ENCODE measurements at places on chromosomes 16 and 17.

- no peak for DNase-seq
Observed at GRCh38 chr16:22123759-22124490, 31.6 kb downstream of the VWA3A start.

DNA sequence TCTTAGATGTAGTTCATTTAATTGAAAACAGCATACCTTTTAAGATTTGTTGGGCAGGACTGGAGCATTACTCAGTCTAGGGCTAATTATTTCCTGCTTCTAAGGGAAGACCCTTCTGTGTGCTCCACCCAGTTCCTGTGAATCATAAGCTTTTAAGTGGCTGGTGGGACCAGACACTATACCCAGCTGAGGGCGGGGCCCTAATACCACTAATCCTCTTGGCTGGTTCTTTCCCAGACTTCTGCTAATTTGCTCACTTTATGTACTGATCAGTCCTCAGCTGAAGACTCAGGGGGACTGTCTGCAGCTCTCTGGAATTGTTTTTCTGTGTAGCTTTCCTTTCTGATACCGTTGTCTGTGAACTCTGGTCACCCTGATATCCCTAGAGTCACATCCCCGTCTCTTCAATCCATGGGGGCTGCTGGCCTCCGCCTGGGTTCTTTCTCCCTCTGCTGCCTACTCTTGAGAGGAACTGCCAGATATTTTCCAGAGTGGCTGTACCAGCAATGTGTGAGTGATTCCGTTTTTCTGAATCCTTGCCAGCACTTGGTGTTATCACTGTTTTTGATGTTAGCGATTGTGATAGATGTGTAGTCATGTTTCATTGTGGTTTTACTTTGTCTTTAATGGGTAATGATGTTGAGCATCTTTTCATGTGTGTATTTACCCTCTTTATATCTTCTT, 35.1 kb downstream of the MFSD11 start:
- DNase-seq: no peak

- no peak for DNase-seq
Observed at GRCh38 chr16:85248342-85248741, 136.1 kb upstream of the CIBAR2 start.

DNA sequence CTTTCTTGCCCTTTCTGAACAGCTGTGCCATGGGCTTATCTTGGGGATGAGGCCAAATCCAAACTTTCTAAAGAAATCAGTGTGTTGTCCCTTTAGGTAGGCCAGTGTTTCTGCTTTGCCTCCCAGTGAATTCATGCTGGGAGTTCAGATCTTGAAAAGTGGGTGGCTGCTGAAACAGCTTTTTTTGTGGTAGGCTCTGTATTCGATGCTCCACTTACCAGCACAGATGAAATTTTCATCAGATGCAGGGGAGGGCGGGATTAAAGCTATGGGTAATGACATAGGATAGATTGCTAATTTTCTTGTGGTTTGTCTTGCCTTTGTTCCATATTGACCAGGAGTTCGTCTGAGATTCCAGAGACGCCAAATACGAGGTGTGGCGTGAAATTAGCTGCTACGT, 2.8 kb downstream of the SOCS7 start:
- DNase-seq: no peak

- DNase-seq: no peak
Observed at GRCh38 chr16:27650073-27650701, 100.2 kb downstream of the KATNIP start.

- no peak for DNase-seq
Observed at GRCh38 chr16:266258-267164, 9.2 kb downstream of the RGS11 start.

GRCh38 chr17:76953066-76953465, 84.9 kb downstream of the MGAT5B start:
- DNase-seq: no peak

DNA sequence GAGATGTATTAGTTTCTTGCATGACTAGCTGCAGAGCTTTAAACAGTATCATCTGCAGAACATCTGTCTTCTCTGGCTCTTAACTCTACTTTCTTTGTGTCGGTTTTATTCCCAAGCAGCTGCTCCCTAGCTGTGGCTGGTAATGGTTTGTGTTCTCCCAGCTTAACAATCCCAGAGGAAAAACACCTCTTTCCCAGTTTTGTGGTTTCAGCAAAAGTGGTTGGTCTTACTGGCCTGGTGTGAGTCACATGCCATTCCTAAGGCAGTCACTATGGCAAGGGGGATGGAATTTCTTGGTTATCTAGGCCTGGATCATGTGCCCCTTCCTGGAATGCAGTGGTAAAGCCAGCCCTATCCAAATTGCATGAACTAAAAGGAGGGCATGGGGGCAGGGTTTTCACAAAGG, 27.5 kb downstream of the OMG start:
- no peak for DNase-seq

DNA sequence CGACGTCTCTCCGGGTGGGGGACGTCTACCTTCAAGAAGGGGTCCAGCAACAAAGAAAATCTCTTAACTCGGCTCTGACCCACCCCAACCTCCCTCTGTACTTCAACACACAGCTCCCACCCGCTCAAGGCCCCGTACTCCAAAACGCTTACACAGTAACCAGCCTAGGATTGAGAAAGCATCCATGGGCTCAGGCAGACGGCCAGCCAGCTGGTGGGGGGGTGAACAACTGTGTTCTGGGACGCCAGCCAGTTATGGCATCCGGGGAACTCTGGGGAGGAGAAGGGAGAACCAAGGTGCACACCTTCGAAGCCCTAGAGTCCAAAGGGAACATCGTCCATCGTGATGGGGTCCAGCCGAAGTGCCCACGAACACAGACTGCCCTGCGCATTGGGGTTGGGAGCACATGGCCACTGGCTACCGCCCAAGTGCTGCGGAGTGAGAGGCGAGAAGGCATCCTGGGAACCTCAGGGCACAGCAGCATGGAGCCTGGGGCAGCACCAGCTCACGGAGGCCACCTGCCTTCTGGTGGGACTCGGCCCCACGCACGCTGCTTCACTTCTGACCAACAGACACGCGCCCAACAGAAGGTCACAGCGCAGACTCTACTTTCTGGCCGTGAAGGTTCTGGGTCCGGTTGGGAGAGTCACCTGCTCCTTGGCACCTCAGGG, 14.3 kb downstream of the SLC16A3 start:
- no peak for DNase-seq

GRCh38 chr16:66275775-66276428, 90.6 kb upstream of the CDH5 start:
- DNase-seq: peak; percentile 39

GRCh38 chr17:77863814-77864161, 94.7 kb upstream of the TNRC6C start:
- DNase-seq: no peak

- DNase-seq: no peak
Observed at GRCh38 chr17:30290077-30290476, 1.7 kb downstream of the BLMH start.
